Ecto neural progenitor cell (in vitro differentiated cells): ENCODE measurements at places on chromosomes 6 and 20.

- DNase-seq, result no peak
Observed at GRCh38 chr6:68197356-68197755, 437.7 kb upstream of the ADGRB3 start.

- DNase-seq, result peak; percentile 84
Observed at GRCh38 chr6:138572167-138572875, 73.0 kb upstream of the NHSL1 start.

GRCh38 chr6:146975093-146975492, 229.1 kb upstream of the STXBP5 start:
- no peak for DNase-seq

- DNase-seq, result no peak
Observed at GRCh38 chr20:60581606-60582115, 623.4 kb downstream of the CDH26 start.

DNA sequence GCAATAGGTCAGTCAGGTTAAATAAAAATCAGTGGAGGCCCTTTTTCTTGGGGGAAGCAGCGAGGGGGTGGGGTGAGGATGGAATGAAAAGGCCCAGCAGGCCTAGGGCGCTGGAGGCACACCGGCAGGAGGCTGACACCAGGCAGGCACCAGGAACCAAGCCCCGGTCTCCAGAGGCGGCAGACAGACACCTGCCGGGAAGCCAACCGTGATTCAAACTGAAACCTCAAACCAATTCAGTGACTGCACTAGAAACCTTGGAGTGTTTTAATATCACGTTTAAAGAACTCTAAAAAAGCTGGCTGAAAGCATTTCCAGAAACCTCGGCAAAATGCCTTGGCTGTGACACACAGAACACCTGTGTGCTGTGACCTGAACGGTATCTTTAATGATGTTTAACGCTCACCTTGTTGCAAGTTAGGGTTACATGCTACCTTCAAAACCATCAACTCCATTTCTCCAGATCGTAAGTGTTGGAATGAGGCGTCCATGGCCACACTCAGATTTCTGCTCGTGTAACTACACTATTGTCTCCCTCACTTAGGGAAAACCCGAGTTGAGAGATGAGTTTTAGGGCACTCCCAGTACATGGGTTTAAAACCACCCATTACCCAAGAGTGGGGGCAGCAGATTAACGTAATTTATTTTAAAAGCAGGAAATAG, 27.2 kb downstream of the DIDO1 start:
- no peak for DNase-seq

- DNase-seq, result no peak
Observed at GRCh38 chr6:47439348-47439668, 38.3 kb upstream of the CD2AP start.

- no peak for DNase-seq
Observed at GRCh38 chr6:155861821-155862220, 406.2 kb upstream of the NOX3 start.

GRCh38 chr6:61711849-61712248, 574.2 kb downstream of the KHDRBS2 start:
- no peak for DNase-seq

GRCh38 chr6:20447581-20448132, 46.0 kb downstream of the E2F3 start:
- no peak for DNase-seq

DNA sequence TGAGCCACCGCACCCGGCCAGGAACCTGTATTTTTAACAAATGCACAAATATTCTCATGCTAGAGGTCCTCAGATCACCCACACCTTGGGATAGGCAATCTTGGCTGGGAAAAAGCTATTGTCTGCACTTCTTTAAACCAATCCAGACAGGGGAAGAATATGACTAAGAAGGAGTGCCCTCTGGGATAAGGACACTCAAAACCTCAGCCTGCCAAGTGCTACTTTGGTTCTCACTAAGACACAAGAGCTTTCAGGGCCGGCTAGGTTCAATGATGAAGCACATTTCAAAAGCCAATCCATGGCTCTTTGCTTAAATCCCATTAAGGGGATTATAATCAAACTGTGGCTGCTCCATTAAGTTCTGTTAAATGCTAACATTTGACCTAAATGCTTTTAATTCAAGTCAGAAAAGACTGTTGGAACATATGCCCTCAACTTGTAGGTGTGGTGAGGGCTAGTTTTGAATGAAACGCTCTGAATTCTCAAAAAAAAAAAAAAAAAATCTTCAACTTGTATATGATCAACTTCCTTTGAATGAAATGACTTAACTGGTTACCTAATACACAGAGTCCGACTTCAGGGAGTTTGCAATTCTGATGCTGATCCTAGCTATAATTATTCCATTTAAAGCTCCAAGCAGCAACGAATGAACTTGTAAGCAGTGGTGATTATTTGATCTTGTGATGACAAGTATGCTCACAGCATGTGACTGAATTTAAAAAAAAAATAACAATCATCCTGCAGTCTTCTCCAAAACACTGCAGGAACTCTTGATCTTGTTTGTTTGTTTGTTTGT, 56.6 kb downstream of the SLC23A2 start:
- no peak for DNase-seq
